ENCODE measurements at places on chromosomes 13 and 19.

DNA sequence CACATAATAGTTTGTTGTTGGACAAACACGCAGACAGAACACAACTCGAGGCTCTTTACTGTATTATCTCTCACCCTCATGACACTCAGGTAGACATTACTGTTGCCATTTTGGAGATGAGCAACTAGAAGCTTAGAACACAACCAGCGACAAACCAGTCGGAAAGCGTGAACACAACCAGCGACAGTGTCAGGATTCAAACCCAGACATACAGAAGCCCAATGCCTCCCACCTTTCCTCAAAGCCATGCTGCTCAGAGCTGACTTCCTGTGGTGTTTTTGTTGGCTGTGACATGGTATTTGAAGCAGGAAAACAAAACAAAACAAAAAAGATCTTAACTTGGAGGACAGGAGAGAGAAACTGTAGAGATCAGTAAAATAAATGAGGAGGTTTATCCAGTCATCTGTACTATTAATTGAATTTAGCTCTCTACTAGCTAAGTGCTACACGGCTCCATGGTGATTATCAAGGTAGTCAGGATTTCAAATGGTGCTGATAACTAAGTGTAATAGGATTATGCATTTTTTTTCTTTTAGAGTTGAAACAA, 92.1 kb downstream of the STARD13 start:
- no peak for DNase-seq

- DNase-seq = no peak
These were observed 8.4 kb downstream of the GIPC1 start for GRCh38 chr19:14487370-14488125.

GRCh38 chr19:29596885-29597525, 9.1 kb upstream of the POP4 start:
- peak; percentile 18 for DNase-seq

- no peak for DNase-seq
These were observed 88.7 kb downstream of the SCGB2B2 start for GRCh38 chr19:34588249-34588648.

- DNase-seq = no peak
These were observed 18.7 kb upstream of the QTRT1 start for GRCh38 chr19:10682397-10683063.

- DNase-seq = peak; percentile 36
These were observed 46.5 kb upstream of the GTF2F2 start for GRCh38 chr13:45073809-45074208.
